Left ventricle myocardium inferior (tissue), 1 donor: ENCODE measurements at places on chromosomes 1 and 21.
A peak's percentile ranks its signal among the peaks of the same experiment; 100 is the strongest.

- no peak for DNase-seq
Observed at GRCh38 chr21:42465008-42465802, 30.8 kb downstream of the RSPH1 start.

DNA sequence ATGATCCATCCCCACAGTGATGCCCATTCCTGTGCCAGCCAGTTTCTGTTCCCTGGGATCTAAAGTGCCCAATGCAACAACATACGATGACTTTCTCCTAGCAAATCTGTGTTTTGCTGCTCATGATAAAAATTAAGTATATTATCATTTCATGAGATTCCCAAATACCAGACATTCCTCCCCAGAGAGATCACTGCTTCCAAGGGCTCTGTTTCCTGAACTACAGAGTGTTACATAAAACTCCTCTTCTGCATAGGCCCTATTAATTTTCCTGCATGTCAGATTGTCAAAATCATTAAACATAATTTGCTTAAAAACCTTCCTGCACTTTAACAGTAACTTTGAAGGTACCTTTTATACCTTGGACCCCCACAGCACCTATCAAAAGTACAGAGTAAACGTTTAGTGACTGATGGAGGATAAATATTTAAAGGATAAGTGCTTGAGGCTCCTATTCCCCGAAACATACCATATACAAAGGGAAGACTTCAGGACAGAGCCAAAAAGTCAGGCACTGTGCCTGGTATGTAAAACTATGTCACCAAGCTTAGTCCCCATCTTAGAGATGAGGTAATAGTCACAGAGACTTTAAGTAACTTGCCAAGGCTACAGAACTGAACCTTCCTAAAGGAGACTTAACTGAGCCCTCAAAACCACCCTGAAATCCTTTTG is 50.2 kb downstream of the SLC25A24 start:
- DNase-seq, result no peak

- peak; percentile 71 for DNase-seq
Observed at GRCh38 chr21:44666401-44667320, at the start of gene KRTAP12-2. TSS of gene KRTAP12-2 (minus strand) at chr21:44666927. CDS start at chr21:44666886, 41 bp downstream.

DNA sequence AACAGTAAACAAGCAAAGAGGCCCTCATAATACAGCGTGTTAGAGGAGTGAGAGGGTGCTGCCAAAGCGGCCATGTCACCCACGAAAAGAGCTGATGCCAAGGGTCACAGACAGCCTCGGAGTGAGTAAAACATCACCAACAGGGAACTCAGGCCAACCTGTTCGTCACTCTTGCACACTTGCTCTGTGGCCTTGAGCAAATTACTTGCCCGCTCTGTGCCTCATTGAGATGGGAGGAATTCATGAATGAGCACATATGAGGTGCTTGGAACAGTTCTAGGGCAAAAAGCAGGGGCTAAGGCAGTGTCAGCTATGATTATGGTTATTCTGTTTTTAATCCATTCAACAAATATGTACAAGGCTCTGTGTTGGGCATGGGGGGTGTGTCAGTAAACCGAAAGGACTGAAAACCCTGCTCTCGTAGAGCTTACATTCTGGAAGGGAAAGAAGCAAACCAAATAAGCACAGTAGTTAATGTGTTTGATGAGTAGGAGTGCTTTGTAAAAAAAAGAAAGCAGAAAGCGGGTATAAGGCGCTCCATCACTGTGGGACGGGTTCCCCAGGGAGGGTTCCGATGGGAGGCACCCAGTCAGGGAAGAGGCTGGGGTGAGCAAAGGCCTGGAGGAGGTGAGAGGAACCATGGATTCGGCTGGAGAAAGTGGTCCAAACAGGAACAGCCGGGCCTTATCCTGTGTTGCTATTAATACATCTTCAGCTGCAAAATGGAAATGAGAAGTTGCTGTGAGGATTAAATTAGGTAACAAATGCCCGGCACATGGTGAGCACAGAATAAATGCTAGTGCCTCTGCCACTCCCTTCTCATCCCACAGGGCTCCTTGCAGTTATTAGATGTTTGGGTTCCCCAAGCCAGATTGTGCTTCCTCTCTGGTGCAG is 39.5 kb upstream of the RD3 start:
- no peak for DNase-seq

DNA sequence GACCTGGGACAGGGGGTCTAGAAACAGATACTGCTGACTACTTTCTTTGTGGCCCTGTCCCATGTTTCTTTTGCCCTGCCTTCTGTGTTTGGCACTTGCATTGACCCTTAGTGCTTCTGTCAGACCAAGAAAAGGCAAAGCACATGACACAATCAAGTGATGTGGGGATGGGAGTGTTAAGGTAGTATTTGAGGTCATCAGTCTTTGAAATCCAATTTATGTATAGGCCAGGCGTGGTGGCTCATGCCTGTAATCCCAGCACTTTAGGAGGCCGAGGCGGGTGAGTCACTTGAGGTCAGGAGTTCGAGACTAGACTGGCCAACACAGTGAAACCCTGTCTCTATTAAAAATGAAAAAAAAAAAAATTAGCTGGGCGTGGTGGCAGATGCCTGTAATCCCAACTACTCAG is 26.0 kb downstream of the SERBP1 start:
- no peak for DNase-seq

DNA sequence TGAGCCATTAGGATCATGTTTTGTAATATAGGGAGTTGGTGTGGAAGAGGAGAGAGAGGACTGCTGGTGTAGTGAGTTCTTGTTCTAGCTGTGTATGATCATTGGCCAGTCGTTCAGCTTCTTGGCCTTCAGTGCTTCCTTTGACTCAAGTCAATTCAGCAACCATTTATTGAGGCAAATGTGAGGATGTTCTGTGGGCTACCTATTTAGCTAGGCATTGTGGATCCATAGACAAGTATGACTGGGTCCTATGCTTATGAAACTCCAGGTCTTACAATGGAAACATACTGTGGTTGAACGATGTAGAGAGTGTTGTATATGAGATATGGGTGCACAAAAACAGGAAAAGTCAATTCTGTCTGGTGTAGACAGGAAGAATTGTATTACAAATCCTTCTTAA is 41.7 kb downstream of the NFIA start:
- no peak for DNase-seq

DNA sequence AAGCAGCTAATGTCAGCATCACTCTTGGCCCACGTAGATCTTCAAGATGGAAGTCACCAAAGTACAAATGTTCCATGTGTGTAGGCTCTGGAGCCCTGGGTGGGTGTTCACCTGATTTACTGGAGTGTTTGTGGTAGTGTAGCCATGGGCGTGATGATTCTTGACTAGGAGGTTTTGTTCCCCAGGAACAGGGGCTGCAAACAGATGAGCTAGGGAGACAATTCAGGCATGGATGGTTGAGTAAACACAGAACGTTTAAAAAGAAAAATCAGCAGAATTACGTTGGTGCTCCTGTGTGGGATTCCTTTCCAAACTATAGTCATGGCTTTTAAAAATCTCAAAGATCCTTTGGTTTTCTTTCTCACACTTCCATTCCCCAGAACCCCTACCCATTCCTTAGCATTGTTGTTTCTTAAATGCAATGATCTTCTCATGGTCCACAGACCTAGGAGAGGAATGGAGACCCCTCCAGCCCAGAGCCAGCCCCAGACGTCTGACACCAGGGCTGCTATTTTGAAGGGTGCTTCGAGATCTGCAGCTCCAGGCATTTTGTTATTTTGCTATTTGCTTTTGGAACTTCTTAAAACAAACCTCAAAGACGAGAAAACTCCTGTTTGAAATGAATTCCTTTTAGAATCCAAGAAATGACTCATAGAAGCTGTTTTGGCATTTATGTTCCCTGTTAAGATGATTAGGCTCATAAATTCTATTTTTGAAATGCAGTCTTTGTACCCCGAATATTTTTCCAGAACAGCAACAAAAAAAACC is 115.1 kb downstream of the ETS2 start:
- DNase-seq, result no peak

GRCh38 chr1:42172381-42173133 is 8.0 kb upstream of the GUCA2A start:
- DNase-seq, result peak; percentile 64

DNA sequence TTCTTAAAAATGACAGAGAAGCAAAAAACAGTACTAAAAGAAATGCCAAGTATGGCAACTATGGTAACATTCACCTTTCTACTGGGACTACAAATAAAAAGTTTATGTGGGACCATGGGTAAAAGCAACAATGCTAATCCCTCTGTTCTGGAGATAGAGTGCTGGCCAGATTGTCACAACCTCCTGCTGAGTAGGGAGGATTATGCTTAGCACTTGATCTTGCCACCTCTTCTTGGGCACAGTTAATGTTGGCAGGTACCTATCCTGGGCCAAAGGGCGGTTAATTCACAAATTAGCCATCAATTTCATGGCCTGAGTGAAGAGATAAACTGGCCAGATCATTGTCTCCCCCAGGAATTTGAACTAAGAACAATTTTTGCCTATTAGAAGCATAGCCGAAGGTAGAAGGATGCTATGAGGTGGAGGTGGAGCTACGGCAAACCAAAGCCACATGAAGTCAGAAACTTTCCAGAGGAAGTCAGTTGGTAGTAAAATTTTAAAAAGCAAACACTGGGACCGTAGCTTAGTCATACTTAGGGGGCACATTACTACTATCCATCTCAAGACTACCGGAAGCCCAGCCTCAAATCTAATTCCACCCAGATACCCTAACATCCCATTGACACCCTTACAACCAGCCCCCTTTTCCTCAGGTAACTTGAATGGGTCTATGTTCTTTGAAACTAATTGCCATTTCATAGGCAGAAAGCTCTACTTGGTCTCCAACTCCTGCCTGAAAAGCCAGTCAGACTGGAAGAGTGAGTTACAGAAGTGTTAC is 2.7 kb downstream of the SCYL3 start:
- no peak for DNase-seq

GRCh38 chr1:206575165-206575893 is 36.9 kb downstream of the EIF2D start:
- peak; percentile 44 for DNase-seq

- no peak for DNase-seq
Observed at GRCh38 chr1:160171980-160172379, 18.4 kb upstream of the CASQ1 start.

DNA sequence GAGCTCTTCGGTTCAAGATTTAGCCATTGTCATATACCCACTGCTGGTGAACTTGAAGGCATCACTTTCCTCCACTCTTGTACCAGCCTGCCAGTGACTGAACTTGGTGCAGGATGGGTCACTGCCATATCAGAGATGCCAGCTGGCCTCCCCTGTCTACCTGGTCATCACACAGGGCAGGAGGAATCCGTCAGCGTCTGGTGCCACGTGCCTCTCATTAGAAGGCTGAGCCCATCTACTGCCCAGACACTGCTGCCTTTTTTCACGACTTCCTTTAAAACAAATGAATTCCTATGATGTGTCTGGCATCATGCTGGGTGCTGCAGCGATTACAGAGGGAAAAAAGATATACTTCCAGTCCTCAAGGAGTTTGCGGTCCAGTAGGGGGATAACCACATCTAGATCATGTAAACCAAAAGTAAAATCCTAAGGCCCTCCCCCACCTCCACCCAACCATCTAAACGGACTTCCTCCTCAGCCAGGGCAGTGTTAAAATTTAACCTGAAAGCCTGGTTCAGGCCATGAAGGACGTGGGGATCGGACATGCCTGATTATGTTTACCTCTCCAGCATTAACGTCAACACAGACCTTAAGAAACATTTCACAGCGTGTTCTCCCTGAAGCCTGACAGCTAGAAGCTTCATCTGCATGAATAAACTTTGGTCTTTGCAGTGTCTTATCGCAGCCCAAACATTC is 29.2 kb upstream of the PDE9A start:
- no peak for DNase-seq

- DNase-seq, result no peak
Observed at GRCh38 chr1:41648844-41649243, 164.4 kb upstream of the EDN2 start.
